ENCODE measurements at places on chromosomes 3 and 15.

- DNase-seq: no peak
Observed at GRCh38 chr15:77771616-77772015, 138.9 kb upstream of the LINGO1 start.

DNA sequence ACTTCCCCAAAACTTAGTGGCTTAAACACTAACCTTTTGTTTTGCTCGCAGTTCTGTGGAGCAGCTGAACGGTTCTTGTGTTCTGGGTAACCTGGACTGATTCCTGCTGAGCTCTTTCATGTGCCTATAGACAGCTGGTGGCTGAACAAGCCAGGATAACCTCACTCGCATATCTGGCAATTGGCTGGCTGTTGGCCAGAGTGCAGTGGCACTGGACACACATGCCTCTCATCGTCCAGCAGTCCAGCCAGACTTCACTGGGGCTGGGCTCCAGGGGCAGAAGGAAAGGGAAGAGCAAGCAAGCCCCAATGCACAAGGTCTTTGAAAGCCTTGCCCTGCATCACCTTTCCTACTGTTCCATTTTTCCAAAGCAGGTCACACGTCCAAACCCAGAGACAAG, 53.6 kb upstream of the GATA2 start:
- no peak for DNase-seq

DNA sequence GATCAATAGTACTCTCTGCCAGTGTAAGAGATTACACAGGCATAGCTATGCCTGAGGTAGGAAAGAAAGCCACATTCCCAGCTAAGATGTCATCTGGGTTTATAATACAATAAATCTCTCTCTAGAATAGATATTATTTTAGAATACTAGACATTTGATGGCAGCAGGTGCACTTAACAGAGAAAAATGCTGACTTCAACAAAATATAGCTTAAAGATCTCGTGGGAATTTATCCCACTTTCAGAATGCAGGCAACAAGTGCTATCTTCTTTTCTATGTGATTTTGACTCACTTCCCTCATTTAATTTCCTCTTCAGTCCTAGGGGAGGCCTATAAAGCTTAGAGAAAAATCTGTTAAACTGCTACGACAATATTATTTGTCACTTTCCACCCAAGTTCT, 60.9 kb upstream of the FSIP1 start:
- no peak for DNase-seq

DNA sequence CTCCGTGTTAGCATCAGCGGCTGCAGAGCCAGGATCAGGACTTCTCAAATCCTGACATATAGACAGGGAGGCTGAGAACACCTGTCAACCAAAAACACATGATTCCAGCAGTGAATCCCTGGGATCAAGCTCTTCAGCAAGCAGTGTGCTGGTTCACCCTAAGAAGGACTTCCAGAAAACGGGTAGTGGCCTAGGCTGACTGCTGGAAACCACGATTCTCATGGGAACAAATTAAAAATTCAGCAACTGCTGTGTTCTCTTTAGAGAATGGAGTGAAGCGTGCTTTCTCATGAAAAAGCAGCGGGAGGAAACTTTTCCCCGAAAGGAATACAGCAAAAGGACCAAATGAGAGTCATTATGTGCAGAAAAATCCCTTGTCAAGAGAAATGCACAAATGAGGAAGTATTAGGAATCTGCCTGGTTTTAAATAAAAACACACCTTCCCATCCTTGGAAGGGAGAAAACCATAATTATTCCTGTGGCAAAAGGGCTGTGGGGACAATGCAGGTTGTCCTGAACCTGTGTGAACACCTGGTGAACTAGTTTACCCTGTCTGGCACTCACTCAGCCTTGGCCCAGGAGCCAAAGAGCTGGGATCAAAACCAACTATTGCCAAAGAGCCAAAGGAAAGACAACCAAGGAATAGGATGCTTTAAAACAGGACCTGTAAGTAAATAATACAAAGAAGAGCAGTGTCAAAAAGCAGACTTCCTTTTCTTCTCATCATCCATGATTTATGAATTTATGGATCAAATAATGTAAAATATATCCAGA, 13.4 kb downstream of the IL12A start:
- DNase-seq: no peak

DNA sequence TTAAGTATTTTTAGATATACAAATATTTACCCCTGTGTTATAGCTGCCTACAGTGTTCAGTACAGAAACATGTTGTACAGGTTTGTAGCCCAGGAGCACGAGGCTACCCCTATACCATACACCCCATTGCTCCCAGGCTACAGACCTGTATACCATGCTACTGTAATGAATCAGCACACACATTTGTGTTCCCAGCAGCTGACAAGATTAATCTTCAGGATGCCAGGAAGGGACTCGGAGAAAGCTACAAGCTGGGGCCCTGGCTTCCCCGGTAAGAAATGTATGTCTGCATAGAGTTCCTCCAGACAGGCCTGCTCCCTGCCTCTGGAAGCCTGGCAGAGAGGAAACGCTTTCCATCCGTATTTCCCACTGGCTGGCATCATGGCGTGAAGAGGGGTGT, 136.5 kb downstream of the XXYLT1 start:
- DNase-seq: no peak

DNA sequence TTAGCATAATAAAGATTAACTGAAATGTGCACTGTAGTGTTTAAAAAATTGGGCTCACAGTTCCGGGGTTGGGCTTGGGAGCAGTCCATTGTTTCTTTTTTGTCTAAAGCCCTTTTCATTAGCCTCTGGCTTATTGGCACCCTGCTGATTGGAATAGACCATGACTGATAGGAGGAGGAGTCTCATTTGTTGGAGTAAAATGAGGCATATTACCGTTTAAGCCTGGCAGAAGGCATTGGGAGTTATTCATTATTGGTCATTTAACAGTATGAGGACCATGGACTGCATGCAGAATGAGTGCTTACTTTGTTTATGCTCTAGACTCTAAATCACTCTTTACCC, 139.0 kb upstream of the CGNL1 start:
- DNase-seq: no peak

DNA sequence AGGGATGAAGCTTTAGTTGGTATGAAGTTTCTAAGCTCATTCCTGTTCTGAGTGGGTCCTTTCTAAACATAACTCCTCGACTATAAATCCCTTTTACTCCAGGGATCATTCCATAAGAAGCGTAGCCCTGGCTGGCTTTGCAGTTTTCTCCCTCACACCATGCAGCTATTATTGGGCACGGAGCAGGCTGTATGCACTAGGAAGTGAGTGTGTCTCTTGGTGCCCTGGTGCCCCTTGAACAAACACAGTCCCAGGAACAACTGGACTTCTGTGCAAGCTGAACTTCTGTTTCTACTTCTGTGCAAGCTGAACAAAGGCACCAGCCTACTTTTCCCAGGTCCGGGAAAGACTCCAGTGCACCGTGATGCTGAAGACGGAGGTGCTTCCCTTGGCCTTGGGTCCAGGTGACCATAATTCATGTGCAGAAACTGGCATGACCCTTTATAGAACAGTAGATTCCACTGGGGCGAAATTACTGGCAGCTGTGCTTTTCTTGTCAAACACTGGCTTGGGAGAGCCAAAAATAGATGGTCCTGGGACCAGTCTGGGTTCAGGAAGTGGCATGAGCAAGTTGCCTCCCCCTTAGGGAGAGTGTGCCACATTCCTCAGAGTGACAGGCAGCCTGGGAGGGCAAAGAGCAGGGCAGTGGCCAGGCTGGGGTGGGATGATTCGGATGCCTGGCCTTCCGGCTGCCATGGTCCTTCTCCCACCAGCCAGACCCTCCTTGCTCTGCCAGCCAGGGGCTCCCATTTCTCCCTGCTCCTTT, 127.2 kb downstream of the SLCO3A1 start:
- no peak for DNase-seq

GRCh38 chr3:157420606-157421130, 16.0 kb upstream of the PTX3 start:
- DNase-seq: no peak
